ENCODE measurements at places on chromosomes 3 and 15. TPM values are rescaled to one million over a fixed set of nuclear protein-coding genes. Genes with fewer than 3 reads are reported as not detected.

TIGIT gene
- polyA plus RNA-seq, result 0.25 TPM

TMEM212 gene
- 0.15 TPM for polyA plus RNA-seq

COL8A1 gene
- 1.3 TPM for polyA plus RNA-seq

RASL12 gene
- 14.1 TPM for polyA plus RNA-seq

MINDY2 gene
- polyA plus RNA-seq, result 7.7 TPM

GRCh38 chr15:42611532-42611931 is 36.1 kb downstream of the STARD9 start:
- no peak for DNase-seq

DNA sequence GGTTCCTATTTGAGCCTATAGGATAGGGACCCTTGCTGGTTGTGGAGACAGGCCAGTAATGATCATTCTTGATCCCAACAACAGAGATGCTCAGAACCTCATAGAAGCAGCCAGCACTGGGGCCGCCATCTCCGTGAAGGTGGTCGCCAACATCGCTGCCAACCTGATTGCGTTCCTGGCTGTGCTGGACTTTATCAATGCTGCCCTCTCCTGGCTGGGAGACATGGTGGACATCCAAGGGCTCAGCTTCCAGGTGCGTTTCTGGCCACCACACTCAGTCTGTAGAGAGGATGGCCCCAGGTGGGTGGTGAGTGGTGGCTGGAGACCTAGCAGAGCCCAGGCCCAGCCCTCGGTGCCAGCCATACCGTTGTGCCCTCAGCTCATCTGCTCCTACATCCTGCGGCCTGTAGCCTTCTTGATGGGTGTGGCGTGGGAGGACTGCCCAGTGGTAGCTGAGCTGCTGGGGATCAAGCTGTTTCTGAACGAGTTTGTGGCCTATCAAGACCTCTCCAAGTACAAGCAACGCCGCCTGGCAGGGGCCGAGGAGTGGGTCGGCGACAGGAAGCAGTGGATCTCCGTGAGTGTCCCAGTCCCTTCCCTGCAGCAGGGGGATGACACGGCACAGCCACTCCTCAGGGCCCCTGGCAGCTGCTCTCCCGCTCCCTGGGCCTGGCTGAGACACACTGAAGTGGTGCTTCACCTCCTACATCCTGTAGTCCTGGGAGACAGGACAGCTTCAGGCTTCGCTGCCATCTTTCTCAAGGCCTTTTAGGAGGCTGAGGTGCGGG is 46.5 kb upstream of the PDE8A start:
- no peak for DNase-seq

DNA sequence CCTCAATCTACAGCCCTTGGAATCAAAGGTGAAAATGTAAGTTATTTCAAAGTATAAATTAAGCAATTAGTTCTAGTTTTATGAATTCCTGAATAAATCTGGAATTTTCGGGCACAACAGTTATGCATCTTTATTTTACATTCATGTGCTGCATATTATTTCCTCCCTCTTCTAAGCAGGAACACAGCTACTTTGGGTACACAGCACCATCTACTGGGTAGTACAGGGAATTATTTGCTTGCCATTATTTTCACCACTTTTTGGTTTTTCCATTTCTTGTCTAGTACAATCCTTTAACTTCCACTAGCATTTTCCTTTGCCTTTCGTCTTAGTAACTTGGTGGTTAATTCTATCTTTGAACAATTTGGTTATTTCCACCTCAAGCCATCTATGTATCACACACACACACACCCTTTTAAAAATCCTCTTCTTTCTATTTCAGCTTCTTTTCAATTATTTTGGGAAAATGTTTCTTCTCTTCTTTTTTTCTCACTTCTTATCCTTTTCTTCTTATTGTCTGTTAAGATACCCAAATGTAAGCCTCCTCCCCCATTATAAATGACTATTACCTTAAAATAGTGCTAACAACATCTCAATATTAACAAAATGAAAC is 451.0 kb downstream of the MFSD1 start:
- DNase-seq, result no peak

- no peak for DNase-seq
Observed at GRCh38 chr3:58032186-58032585, 24.0 kb downstream of the FLNB start.

DNA sequence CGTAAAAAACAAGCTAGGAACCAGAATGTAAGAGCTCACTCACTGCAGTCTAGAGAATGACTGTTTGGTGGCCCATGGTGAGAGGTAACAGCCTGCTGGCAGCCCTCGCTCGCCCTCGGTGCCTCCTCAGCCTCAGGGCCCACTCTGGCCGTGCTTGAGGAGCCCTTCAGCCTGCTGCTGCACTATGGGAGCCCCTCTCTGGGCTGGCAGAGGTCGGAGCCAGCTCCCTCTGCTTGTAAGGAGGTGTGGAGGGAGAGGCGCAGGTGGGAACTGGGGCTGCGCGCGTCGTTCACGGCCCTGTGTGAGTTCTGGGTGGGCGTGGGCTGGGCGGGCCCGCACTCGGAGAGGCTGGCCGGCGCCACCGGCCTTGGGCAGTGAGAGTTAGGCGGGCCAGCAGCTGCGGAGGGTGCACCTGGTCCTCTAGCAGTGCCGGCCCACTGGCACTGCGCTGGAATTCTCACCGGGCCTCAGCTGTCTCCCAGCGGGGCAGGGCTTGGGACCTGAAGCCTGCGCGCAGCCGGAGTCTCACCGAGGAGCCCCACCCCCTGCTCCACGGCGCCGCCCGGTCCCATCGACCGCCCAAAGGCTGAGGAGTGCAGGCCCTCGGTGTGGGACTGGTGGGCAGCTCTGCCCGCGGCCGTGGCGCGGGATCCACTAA is 420.6 kb downstream of the RBMS3 start:
- no peak for DNase-seq

GRCh38 chr15:44102675-44103254 is 92.3 kb downstream of the FRMD5 start:
- DNase-seq, result no peak

- DNase-seq, result no peak
Observed at GRCh38 chr15:95940431-95940985, 390.0 kb upstream of the NR2F2 start.

DNA sequence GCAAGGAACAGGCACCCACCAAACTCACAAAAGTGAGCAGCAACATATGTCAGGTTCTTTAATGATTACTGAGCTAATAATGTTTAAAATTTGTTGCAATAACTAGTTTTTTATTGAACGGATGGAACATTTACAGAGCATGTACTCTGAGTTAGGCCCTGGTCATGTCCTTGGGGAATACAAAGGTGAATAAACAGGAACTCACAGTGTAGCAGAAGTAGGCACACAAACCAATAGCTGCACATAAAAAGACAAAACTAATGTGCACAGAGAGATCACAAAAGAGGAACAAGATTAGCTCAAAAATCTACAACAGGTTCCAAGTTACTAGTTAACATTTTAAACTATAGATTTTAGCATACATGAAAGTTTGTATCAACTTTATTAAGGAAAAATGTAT is 505.3 kb upstream of the PPP2R3A start:
- no peak for DNase-seq

GRCh38 chr15:31843426-31844055 is 186.8 kb upstream of the CHRNA7 start:
- no peak for DNase-seq
